ENCODE measurements at places on chromosomes 6 and 20.

GRCh38 chr20:9078826-9079731 is 10.2 kb downstream of the PLCB4 start:
- no peak for DNase-seq

- no peak for DNase-seq
Measured at GRCh38 chr6:140670021-140670420, 1295.6 kb upstream of the CITED2 start.

DNA sequence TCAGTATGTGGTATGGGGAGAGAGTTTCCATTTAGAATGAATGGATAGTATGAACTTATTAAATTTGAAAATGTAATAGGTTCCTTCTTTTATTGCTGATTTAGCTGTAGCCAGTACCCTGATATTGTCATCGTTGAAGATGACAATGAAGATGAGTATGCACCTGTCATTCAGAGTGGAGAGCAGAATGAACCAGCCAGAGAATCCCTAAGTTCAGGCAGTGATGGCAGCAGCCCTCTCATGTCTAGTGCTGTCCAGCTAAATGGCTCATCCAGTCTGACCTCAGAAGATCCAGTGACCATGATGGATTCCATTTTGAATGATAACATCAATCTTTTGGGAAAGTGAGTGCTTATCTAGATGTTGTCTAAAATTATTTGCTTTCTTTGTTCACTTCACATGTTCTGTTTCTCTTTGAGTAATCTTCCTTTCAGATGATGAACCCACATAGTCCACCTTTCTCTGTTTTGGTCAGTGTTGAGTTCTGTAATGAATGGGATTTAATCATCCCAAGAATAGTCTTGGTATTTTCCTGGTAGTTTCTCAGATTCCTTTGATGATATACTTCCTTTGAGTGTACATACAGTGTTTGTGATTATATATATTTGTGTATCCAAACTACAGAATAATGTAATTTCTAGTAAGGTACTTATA is 23.3 kb downstream of the HSF2 start:
- DNase-seq = no peak

DNA sequence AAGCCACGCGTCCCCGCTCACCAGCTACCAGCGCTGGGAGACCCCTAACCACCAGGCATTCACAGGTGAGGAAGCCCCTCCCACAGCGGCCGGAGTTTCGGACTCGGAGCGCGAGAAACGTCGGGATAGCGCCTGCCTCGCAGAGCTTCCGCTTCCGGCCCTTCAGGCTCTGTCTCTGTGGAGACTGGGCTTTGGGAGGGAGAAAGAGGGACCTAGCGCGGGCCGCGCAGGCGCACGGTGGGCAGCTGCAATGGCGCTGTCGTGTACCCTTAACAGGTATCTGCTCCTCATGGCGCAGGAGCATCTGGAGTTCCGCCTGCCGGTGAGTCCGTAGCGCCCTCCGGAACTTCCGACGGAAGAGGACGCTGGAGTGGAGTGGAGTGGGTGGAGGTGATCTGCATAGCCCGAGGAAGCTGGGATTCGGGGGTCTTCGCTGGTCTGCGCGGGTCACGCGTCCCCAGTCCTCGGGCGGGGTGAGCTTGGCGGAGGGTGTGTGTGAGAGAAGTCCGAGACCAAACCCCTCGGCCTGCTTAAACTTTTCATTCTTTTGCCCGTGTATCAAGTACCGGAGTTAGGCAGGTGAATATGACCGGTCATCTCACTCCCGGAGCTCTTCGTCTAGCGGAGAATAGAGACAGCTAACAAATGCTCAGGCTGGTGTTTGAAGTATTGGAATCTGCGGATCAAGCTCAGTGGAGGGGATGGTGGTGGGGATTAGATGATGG is at the start of gene TRMT11:
Gene TRMT11 (plus strand): TSS at position 240 of the 725 bp plus-strand sequence. CDS start 11 bp downstream, at position 251.
- DNase-seq = peak; percentile 87

DNA sequence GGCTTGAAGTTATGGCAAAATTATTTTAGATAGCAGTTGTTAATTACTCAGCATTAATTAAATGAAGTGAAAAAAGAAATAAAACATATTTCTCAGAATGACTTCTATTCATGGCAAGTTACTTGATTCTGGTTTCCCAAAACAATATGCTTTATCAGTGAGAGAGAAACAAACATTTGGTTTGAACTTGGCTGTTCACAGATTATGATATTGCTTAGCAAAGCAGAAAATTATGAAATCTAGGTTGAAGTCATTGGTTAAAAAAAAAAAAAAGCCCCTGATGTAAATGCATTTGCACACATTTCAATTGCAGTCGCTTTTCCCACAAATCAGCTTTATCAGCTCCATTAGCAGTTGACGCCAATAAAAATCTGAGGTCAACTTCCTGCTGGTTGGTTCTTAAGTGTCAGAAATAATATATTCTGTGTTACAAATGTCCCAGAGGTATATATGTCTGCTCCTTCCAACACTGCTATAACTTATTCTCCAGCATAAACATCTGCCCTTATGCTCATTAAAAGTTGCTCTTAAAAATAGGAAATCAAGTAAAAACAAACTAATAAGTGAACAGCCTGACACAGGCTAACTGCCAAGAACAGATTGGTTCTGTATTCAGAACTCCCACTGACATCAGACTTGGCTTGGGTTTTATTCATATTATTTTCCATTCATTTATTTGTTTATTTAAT is 275.4 kb downstream of the PHF3 start:
- no peak for DNase-seq

- DNase-seq = no peak
Measured at GRCh38 chr6:23377830-23378229, 748.2 kb upstream of the NRSN1 start.

- no peak for DNase-seq
Measured at GRCh38 chr6:112781241-112781640, 434.1 kb downstream of the RFPL4B start.

GRCh38 chr6:1418471-1419191 is 29.3 kb downstream of the FOXF2 start:
- no peak for DNase-seq

DNA sequence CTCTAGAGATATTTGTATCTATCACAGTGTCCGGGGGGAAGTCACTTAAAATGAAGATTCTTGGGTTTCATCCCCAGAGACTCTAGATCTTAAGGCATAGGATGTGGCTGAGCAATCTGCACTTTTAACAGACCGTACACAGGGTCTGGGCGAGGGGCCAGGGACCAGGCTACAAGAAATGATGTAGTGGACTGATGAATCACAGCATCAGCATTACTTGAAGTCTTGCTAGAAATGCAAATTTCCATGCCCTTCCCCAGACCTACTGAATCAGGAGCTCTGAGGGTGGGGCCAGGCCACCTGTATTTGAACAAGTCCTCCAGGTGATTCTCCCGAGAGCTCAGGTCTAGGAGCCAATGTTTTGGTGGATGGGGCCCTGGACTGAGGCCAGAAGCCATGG is 168.4 kb downstream of the DOK5 start:
- no peak for DNase-seq

DNA sequence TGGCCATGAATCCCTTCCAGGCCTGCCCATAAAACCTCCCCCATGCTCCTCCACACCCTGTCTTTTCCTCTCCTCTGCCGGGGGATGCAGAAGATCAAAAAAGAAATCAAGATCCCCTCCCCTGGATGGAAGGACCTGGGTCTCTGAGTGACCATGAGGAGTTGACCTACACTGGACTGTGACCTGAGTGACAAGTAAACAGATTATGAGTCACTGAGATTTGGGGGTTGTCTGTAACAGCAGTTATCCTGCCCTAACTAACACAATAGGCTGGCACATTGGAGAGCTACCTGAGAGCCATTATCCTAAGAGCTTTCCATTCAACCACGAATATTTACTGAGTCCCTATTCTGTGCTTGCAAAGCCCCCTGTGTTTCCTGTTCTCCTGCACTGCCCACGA is 28.4 kb upstream of the SIRPA start:
- no peak for DNase-seq

GRCh38 chr6:133896344-133896721 is 7.4 kb downstream of the TCF21 start:
- no peak for DNase-seq

- DNase-seq = peak; percentile 79
Measured at GRCh38 chr6:160766989-160767646, 65.1 kb downstream of the PLG start.

DNA sequence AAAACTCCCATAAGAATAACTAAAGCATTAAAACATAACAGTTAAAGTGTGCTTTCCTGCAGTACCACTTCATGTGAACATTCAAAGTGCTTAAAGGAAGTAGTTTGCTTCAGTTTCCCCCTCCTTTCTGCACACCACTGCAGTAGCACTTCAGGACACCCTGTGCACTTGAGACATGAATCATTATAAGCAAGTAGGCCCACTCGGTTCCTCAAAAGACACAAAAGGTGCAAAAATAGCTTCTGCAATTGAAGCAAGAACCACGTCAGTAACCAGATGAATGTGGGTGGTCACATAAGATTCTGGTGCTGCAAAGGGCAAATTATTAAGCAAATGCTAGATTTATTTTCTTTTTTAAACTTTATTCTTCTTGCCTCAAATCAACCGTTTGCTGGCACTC is 160.6 kb downstream of the HIVEP2 start:
- DNase-seq = no peak

GRCh38 chr20:1848373-1848772 is 46.8 kb upstream of the SIRPA start:
- no peak for DNase-seq

GRCh38 chr6:44651604-44652003 is 264.1 kb downstream of the CDC5L start:
- DNase-seq = no peak

DNA sequence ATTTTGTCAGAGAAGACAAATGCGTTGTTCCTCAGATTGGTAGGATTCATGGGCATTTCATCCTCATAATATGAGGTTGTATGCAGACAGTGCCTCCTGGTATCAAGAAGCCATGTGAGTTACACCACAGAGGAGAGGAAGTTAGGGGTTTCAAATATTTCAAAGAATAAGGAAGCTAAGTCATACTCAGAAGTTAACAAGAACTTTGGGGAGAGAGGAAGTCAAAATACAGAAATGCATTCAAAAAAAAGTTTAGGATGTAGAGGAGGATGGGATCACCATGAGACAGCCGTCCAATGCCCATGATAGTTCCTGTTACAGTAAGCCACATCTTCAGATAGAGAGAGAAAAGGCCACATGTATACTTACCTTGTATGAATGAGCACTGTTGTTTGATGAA is 22.3 kb downstream of the HLA-DOB start:
- DNase-seq = no peak

DNA sequence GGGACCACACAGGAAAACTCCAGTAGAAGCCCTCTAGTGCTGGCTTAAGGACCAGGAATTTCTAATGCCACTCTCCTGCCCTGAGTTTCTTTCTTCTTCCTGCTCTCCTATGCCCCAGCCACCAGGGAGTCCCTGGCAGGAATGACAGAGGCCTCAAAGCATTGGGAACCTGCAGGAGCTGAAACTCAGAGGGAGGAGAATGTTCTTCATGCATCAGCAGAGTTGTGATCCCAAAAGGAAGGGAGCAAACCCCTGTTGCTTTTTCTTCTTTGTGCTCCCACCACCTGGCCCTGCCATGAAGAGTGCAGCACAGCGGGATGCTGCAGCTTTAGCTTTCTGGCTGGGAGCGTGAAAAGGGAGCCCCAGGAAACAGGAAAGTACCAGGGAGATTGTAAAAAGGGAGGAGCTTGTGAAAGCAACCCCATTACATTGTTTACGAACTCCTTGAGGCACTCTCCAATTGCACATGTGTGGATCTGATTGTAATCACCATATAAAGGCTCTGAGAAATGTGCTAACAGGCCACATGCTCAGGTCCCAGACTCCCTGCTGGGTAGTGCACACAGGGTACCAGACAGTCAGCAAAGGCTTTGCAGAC is 34.7 kb upstream of the FKBP1A start:
- DNase-seq = no peak

DNA sequence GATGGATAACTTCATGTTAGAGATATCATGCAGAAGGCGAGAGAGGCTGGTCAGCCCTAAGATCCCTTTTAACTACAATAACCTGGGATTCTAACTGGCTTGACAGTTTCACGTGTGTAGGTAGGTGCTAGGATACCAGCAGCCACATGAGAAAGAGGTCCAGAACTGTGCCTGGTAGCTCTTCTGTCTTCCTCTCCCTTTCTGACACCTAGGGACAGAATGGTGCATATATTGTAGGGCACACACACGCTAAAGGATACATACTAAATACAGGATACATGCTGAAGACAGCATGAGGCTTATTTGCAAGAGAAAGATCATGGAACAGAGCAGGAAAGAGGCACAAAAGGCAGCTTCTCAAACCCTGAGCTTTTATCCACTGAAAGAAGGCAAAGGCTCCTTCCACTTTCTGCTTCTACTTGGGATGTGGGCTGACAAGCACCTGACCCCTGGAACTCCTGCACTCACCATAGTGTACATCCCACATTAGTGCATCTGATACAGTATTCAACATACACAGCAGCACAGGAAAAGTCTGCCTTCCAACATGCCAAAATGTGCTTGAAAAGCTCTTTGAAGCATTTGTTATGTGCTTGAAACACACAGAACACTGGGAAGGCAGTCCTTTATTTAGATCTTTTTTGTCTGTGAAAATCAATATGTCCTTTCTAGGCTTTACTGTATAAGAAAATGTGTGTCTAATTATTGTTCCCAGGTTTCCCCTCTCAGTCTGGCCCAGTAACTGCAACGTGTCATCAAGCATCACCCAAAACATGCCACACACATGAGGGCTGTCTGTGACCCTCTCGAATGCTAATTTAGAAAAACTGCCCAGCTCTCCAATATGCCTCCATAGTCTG is 3.2 kb downstream of the SLC22A23 start:
- DNase-seq = no peak

GRCh38 chr6:102623201-102623600 is 1229.7 kb downstream of the GRIK2 start:
- no peak for DNase-seq

DNA sequence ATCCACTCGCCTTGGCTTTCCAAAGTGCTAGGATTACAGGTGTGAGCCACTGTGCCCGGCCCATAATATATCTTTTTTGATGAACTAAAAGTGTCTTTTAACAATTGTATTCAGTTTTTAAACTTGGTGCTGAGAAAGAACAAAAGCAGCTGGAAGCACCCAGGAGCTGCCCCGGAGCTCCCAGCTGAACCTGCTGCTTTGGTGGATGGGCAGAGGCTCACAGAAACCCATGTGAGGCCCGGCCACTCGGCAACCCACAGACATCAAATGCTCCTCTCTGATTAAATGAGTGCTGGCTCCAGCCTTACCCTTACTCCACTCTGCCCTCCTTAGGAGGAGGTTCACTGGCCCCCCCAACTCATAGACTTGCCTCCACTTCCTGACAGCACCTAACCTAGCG is 59.4 kb upstream of the FRMD1 start:
- DNase-seq = peak; percentile 8

- DNase-seq = no peak
Measured at GRCh38 chr6:121305957-121306607, 28.2 kb downstream of the TBC1D32 start.

- no peak for DNase-seq
Measured at GRCh38 chr20:54194724-54195438, 13.0 kb upstream of the PFDN4 start.

GRCh38 chr6:144551339-144551738 is 266.2 kb downstream of the UTRN start:
- no peak for DNase-seq

- no peak for DNase-seq
Measured at GRCh38 chr20:9574776-9575175, 60.4 kb downstream of the LAMP5 start.

DNA sequence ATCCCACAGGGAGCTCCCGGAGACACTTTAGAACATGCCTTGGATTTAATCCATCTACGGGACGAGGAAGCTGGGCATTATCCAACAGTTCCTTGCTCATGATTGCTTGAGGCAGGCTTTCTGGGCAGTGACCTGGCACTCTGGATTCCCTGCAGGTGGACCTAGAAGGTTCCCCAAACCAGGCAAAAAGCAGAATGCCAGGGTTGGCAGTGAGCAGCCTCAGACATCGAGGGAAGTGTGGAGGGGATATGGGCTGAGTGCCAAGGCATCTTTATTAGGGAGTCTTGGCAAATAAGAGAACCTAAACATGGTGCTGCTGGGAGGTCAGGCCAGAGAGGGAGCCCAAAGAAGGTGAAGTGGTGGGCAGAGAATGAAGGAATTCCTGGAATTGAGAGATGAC is 158.5 kb downstream of the CD83 start:
- DNase-seq = no peak
